Hematopoietic multipotent progenitor cell (in vitro differentiated cells): ENCODE measurements at places on chromosomes 3 and 15.
A peak's percentile ranks its signal among the peaks of the same experiment; 100 is the strongest.

DNA sequence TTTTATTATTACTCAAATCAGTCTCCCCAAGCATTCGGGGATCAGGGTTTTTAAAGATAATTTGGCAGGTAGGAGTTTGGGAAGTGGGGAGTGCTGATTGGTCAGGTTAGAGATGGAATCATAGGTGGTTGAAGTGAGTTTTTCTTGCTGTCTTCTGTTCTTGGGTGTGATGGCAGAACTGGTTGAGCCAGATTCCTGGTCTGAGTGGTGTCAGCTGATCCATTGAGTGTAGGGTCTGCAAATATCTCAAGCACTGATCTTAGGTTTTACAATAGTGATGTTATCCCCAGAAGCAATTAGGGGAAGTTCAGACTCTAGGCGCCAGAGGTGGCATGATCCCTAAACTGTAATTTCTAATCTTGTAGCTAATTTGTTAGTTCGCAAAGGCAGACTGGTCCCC is 20.6 kb upstream of the TRANK1 start:
- DNase-seq = no peak

GRCh38 chr3:115187149-115187757 is 40.2 kb upstream of the ZBTB20 start:
- DNase-seq = no peak

GRCh38 chr3:32203854-32204253 is 34.6 kb upstream of the CMTM8 start:
- DNase-seq = no peak

GRCh38 chr3:33360136-33360825 is 79.9 kb downstream of the UBP1 start:
- no peak for DNase-seq

GRCh38 chr3:24161841-24162240 is 216.8 kb downstream of the NR1D2 start:
- DNase-seq = no peak

- DNase-seq = no peak
Observed at GRCh38 chr3:194884649-194885315, 199.1 kb downstream of the FAM43A start.

DNA sequence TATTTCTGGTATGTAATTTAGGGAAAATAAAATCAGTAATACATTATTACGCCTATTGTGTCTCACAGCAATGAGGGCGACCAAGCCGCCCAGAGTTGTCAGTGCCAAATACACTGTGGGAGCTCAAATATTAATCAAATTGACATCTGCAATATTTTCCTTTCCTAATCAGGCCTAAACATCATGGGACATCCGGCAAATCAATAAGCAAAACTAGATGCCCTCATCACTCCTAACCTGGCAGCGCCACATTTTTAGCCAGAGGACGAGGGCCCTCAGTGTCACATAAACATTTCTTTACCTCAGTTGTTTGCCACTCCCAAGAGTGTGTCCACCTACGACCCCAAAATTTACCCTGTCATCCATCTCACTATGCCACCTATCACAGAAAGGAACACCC is 64.1 kb downstream of the WDR72 start:
- no peak for DNase-seq

DNA sequence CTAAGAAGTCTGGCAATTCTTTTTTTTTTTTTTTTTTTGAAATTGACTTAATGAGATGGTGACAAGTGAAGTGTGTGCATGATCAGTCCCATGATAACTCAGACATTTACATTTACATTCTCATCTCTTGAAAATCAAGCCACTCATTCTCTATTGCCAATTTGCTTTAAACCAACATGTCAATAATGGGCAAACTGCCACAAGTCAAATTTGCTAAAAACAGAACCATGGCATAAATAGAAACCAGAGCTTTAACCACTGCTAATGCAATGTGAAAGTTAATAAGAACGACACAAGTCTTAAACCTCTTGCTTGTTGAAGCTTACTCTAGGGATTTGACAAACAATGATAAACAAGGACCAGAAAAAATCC is 12.0 kb upstream of the COL8A1 start:
- no peak for DNase-seq

GRCh38 chr15:95944193-95944592 is 386.3 kb upstream of the NR2F2 start:
- DNase-seq = no peak

DNA sequence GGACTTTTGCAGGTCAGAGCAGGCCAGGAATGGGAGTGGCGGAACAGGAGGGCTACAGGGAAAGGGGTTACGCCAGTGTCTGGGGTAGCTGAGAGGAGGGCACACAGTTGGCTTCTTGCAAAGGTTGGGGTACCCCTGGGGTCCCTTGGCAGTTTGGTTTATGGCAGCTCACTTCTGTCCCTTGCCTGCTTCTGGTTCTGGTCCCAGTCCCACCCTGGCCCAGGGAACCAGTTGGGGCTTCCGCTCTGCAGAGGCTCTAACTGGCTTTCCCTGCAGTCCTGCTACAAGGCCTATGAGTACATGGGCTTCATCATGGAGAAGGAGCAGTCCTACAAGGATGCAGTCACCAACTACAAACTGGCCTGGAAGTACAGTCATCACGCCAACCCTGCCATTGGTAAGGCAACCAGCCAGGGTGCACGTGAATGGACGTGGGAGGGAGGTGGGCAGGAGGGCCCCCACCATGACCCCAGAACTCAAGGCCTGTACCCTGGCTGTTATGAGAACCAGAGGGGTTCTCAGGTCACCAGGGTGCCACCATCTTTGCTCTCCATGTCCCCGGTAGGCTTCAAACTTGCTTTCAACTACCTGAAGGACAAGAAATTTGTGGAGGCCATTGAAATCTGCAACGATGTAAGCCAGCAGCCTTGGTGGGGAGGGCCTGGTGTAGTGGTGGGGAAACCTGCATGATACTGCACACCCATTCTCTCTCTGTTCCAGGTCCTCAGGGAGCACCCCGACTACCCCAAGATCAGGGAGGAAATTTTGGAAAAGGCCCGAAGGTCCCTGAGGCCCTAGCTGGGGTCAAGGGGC is 15.2 kb downstream of the CSRNP1 start:
- no peak for DNase-seq

GRCh38 chr3:73470860-73471259 is 153.9 kb downstream of the PDZRN3 start:
- no peak for DNase-seq

DNA sequence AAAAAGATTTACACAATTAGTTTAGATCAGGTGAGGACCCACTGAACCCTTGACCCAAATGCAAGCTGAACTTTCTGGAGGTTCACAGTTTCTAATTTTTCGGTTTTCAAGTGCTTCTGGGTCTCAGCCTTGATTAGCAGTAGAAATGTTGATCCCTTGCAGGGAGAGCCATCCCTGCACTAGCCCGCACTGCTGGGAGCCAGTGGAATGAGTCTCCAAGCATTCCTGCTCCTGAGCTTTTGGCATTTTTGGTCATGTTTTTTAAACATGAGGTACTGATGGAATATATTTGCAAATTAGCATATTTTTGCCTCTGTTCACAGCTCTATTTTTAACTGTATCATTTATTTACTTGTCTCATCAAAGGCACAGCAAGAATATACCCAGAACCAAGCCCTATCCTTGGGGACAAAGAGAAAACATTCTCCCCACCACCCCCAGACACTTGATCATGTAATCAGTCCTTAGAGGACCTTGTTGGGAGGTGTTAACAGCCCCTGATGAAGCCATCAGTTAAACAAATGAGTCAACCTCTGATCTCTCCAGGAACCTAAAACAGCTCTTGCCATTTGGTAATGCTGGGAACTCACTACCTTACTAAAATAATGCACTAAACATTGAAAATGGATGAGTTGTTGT is 119.0 kb upstream of the CTDSPL start:
- DNase-seq = no peak

GRCh38 chr3:111648991-111649579 is 53.9 kb upstream of the ZBED2 start:
- no peak for DNase-seq

- no peak for DNase-seq
Observed at GRCh38 chr3:52259035-52259434, 13.5 kb downstream of the PPM1M start.

- peak; percentile 18 for DNase-seq
Observed at GRCh38 chr15:84772031-84772430, 23.6 kb downstream of the ZNF592 start.

- DNase-seq = no peak
Observed at GRCh38 chr3:58588030-58588614, 10.9 kb upstream of the FAM107A start.

GRCh38 chr3:54053211-54053610 is 69.1 kb upstream of the CACNA2D3 start:
- DNase-seq = no peak

DNA sequence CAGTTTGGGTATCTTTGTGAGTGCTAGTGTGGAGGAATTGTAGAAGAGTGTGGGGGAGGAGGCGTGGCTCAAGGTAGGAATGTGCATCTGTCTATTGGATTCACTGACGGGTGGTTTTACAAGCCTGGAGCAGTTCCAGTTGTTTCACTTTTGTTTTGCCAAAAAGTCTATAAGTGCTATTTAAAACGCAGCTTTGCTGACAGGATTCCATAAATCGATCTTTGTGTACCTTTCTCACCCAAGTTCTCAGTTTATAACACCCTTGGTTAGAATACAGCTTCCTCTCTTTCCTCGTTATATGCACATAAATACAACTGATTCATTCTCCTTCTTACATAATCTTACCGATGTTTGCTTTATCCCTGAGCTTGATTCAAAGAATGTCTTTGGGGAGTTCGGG is 123.2 kb upstream of the UBE2E2 start:
- DNase-seq = no peak

DNA sequence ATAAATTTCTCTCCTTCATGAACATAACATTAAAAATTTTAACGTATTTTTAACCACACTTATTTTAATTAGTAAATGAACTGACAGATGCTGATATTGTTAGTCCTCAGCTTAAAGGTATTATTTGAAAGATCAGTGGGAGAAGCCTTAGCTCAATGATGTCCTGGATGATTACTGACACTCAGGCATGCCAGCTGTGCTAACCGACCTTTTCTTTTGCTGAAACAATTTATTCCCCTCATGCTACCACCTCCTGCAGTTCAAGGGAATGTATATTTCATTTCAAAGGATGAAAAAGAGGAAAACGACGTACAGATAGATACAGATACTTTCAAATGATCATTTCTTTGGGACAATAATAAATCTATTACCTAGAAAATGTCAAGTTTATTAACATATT is 620.8 kb downstream of the FGF12 start:
- DNase-seq = no peak
